Memory B cell (primary cell): ENCODE measurements at places on chromosomes 2 and 18.

DNA sequence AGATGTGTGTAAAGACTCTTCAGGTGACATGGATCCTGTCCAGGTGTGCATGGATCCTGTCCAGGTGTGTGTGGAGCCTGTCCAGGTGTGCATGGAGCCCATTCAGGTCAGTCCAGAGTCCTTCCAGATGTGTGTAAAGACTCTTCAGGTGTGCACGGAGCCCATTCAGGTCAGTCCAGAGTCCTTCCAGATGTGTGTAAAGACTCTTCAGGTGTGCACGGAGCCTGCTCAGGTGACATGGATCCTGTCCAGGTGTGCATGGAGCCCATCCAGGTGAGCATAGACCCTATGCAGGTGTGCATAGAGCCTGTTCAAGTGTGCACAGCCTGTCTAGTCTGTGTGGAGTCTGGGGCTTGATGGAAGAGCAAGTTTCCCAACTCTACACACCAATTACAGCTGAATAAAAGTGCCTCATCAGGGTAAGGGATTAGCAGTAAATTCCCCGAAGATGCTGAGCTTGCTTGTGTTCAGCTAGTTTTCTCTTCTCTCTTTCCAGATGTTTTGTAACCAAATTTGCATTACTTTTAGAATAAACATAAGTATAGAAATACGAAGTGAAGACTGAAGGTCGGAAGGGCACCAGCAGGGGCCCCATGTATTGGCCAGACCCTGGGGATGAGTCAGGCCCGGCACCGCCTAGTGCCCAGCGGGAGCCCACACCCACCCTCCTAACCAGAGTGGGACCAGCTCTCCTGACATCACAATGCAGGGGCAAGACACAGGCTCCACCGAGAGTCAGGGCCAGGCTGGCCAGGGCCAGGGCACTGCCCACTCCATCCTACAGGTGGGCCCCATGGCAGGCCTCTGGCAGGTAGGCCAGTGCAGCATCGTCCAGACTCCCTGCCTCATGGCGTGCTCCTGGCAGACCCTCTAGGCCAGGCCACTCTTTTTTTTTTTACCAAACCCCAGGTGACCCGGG is 38.6 kb upstream of the GPC1 start:
- no peak for DNase-seq
- H3K27ac ChIP-seq: no peak overlapping the region
- peaks cover 7% of the 10 kb centered on the region for H3K27me3 ChIP-seq
- no peaks in the 10 kb centered on the region for H3K4me1 ChIP-seq

DNA sequence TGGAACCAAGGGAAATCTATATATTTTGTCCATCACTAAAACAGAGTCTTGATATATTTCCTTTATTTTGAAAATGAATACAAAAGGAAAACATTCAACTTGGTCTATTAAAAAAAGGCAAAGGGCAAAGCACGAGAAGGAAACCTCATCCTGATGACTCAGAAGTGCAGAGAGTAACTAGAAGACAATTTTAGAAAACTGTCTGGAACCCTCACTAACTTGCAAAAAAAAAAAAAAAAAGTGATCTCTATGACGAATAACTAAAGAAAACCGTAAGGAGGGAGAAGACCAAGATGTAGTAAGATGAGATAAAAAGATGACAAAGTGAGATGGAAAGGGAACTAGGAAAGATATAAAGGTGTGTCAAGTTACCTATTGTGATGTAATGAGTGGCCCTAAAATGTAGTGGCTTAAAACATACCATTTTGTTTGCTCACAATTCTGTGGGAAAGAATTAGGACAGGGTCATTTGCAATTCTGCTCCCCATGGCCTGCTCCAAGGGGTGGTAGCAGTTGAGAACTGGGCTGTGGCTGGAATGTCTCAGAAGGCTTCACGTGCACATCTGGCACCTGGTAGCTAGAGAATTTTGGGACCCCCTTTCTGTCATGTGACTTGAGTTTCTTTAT is 303.0 kb downstream of the DYSF start:
- H3K27me3 ChIP-seq: peaks cover 4% of the 10 kb centered on the region
- H3K36me3 ChIP-seq: peaks cover 2% of the 10 kb centered on the region
- H3K4me3 ChIP-seq: no peak overlapping the region
- no peaks in the 10 kb centered on the region for H3K4me1 ChIP-seq

- H3K4me1 ChIP-seq: peaks cover 15% of the 10 kb centered on the region
- no peaks in the 10 kb centered on the region for H3K27me3 ChIP-seq
- H3K36me3 ChIP-seq: no peaks in the 10 kb centered on the region
- H3K4me3 ChIP-seq: peak within 1 kb of the TSS; percentile 94
- peak within 1 kb of the TSS; percentile 90 for H3K27ac ChIP-seq
Measured at GRCh38 chr2:26764078-26764887, at the start of gene SLC35F6. TSS of gene SLC35F6 (plus strand) at chr2:26764284. CDS start at chr2:26764350, 66 bp downstream.

DNA sequence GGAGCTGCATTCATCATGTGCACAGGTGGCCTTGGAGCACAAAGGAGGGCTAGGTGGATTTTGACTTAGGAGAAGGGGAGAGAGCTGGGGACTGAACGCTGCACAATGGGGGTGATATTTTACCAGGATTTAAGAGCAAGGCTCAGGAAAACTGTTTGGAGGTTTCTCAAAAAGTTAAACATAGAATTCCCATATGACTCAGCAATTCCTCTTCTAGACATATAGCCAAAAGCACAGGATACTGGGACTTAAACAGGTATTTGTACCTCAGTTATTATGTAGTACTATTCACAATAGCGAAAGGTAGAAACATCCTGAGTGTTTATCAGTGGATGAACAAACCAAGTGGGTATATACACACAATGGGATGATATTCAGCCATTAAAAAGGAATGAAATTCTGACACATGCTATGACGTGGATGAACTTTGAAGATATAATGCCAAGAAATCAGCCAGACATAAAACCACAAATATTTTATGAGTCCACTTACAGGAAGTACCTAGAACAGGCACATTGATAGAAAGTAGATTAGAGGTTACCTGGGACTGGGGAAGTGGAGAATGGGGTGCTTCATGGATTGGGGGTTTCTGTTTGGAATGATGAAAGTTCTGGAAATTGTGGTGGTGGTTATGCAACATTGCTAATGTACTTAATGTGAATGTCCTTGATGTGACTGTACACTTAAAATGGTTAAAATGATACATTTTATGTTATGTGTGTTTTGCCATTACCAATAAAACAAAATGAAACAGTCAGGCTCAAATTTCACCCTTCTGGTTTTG is 216.9 kb downstream of the HAUS1 start:
- peaks cover 9% of the 10 kb centered on the region for H3K4me1 ChIP-seq
- peaks cover 2% of the 10 kb centered on the region for H3K27me3 ChIP-seq
- H3K4me3 ChIP-seq: no peak overlapping the region
- H3K27ac ChIP-seq: no peak overlapping the region
- no peaks in the 10 kb centered on the region for H3K36me3 ChIP-seq

- H3K27ac ChIP-seq: no peak overlapping the region
- DNase-seq: no peak
- H3K4me1 ChIP-seq: peaks cover 21% of the 10 kb centered on the region
- peaks cover 2% of the 10 kb centered on the region for H3K27me3 ChIP-seq
- no peak overlapping the region for H3K4me3 ChIP-seq
Measured at GRCh38 chr2:37348155-37348554, 3.7 kb downstream of the QPCT start.

GRCh38 chr2:216551234-216552068 is 52.8 kb downstream of the RPL37A start:
- H3K27me3 ChIP-seq: peaks cover 9% of the 10 kb centered on the region
- no peak overlapping the region for H3K27ac ChIP-seq
- H3K4me1 ChIP-seq: no peaks in the 10 kb centered on the region
- DNase-seq: no peak
- no peak overlapping the region for H3K4me3 ChIP-seq
- no peaks in the 10 kb centered on the region for H3K36me3 ChIP-seq

- peaks cover 4% of the 10 kb centered on the region for H3K27me3 ChIP-seq
- DNase-seq: no peak
- H3K4me3 ChIP-seq: no peak overlapping the region
- H3K4me1 ChIP-seq: peaks cover 3% of the 10 kb centered on the region
- no peak overlapping the region for H3K27ac ChIP-seq
Measured at GRCh38 chr2:232882505-232883115, 12.5 kb downstream of the SNORC start.

- H3K36me3 ChIP-seq: no peaks in the 10 kb centered on the region
- H3K27ac ChIP-seq: no peak overlapping the region
- no peak overlapping the region for H3K4me3 ChIP-seq
- H3K4me1 ChIP-seq: no peaks in the 10 kb centered on the region
Measured at GRCh38 chr2:162524192-162524591, 180.3 kb downstream of the GCA start.

DNA sequence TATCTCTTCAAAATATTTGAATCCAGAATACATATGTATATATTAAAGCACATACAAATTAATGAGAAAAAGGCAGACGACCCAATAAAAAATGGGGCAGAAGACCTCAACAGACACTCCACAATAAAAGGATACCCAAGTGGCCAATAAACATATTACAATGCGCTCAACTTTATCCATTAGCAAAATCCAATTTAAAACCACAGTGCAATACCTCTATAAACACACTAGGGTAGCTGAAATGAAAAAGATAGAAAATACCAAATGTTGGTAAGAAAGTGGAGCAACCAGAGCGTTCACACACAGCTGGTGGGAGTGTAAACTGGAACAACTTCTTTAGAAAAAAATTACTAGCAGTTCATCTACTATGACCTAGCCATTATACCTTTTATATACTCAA is 75.3 kb downstream of the CCDC148 start:
- DNase-seq: no peak
- no peak overlapping the region for H3K27ac ChIP-seq
- no peaks in the 10 kb centered on the region for H3K27me3 ChIP-seq
- H3K4me3 ChIP-seq: no peak overlapping the region
- H3K4me1 ChIP-seq: no peaks in the 10 kb centered on the region

GRCh38 chr18:52333860-52334259 is 6.1 kb upstream of the DCC start:
- no peaks in the 10 kb centered on the region for H3K4me1 ChIP-seq
- H3K27ac ChIP-seq: no peak overlapping the region
- no peak overlapping the region for H3K4me3 ChIP-seq
- peaks cover 8% of the 10 kb centered on the region for H3K27me3 ChIP-seq

DNA sequence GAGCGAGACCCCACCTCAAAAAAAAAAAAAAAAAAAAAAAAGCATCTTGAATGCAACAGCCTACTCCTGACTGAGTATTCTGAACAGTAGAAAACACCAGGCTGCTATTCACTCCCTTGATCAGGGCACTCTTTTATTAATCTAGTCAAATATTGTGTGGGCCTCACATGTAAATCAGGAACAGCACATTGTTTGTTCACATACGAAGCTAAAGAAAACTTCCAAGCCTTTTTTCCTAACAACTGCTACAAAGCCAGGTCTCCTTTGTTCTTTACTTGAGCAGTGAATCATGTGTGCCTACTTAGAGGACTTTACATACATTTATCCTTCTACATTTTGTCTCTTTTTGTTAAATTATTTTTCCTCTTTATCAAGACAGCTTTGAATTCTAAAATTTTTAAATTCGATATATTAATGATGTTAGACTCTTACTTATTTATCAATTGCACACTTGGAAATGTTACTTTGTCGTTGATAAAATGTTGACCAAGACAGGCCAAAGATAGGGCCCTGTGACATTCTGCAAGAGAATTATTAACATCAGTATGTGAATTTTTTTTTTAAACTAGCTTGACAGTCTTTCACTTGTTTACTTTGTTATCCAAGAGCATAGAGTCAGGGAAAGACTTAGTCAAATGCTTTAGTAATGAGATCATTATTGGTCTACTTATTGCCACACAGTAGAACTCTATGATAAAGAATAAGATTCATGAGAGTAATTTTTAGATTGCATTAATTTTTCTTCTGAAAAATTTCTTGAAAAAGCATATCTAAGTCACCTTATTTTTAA is 13.2 kb downstream of the SPATS2L start:
- H3K36me3 ChIP-seq: no peaks in the 10 kb centered on the region
- H3K27me3 ChIP-seq: peaks cover 7% of the 10 kb centered on the region
- H3K4me3 ChIP-seq: no peak overlapping the region
- no peak overlapping the region for H3K27ac ChIP-seq
- DNase-seq: no peak
- H3K4me1 ChIP-seq: no peaks in the 10 kb centered on the region

DNA sequence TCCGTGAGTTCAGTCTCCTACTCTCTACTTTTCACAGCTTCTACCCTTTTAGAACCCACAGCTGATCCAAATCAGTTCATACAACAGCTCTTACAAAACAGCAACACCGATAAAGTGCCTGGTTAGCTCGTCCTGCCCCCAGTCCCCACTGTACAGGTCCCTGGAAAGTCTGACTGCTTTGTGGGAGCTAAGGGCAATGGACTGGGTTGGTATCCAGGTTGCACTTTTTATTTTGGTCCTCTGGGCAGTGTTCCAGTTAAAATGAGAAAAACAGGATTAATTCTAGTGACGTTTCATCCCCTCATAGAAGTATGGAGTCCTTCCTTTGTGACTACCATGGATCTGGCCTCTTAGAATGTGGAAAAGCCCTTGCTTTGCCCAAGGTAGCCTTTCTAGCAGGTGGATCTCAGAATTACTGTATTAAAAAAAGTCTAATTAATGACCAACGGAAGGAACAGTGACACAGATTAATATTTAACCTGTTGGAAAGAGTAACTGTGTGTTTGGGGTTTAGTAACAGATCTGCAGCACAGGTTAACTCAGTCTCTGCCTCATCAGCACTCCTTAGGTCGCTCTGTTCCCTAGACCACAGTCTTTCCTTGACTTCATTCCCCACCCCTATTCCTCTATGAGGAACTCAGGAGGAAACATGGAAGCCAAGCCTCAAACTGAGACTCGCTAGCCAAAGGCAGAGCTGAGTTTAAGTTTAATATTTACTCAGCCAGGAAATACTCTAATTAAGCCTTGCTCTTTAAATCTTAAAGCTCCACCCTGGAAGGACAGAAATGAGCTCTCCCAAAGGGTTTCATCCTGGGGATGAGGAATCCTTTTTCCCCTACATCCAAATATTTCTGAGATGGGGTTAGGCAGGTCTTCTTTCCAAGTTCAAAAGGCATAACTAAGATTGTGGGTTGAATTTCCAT is 52.8 kb upstream of the ITGA6 start:
- H3K27ac ChIP-seq: no peak overlapping the region
- peaks cover 12% of the 10 kb centered on the region for H3K27me3 ChIP-seq
- no peak overlapping the region for H3K4me3 ChIP-seq
- no peak for DNase-seq
- peaks cover 3% of the 10 kb centered on the region for H3K36me3 ChIP-seq

DNA sequence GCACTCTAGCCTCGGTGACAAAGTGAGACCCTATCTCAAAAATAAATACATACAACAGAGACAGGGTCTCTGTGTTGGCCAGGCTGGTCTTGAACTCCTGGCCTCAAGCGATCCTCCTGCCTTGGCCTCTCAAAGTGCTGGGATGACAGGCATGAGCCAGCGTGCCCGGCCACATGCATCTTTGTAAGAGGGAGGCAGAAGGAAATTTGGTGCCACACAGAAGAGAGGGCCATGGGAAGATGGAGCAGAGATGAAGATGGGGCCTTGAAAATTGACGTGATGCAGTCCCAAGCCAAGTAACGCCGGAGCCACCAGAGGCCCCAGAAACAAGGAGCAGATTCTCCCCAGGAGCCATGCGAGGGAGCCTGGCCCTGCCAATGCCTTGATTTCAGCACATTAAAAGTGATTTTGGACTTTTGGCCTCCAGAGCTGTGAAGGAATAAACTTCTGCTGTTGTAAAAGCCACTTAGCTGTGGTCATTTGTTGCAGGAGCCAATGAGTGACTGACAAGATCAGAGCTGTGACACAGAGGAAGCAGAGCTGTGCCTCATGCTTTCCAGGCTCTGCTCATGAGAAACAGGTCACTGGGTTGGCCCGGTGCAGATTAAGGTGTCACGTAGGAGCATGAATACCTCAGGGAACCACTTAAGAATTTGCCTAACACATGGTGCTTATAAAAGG is 2.7 kb upstream of the SLC66A2 start:
- H3K36me3 ChIP-seq: peaks cover 3% of the 10 kb centered on the region
- no peak overlapping the region for H3K4me3 ChIP-seq
- no peaks in the 10 kb centered on the region for H3K27me3 ChIP-seq
- H3K4me1 ChIP-seq: peaks cover 11% of the 10 kb centered on the region
- DNase-seq: no peak
- H3K27ac ChIP-seq: no peak overlapping the region

- H3K27me3 ChIP-seq: no peaks in the 10 kb centered on the region
- no peaks in the 10 kb centered on the region for H3K36me3 ChIP-seq
- no peak overlapping the region for H3K4me3 ChIP-seq
Measured at GRCh38 chr2:193627927-193628272, 1433.2 kb upstream of the TMEFF2 start.
